ENCODE measurements at places on chromosomes 1 and 21. TPM values are rescaled to one million over a fixed set of nuclear protein-coding genes. Genes with fewer than 3 reads are reported as not detected.

DNA sequence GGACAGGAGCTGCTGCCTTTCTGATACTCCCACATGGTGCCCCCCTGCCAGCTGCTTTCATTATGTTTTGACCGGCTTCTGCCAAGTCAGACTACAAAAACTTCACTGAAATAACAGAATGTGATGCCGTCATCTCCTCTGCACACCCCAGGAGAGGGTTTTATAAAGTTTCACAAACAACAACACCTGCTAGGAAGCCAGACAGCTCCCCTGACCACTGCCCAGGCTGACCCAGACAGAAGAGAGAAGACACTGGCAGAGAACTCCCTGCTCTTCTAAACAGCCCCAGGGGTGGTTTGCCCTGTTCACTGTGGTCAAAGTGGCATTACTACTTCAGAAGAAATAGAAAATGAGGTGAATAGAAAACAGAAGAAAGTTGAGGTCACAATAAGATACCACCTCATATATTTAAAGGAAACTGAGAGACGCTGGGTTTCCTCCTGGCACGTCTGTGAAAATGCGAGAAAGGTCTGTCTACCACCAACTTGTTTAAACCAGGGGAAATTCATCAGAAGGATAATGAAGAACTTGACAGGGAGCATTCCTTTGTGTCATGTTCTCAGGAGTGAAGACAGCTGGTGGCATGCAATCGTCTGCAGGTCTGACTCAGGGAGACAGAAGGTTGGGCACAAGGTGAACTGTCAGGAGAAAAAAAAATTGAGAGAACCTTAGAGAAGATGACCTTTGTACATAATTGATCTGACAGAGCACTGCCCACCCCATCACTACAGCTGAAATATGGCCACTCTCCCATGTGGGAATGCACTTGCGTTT is 119.0 kb upstream of the NFIA start:
- H3K27me3 ChIP-seq, result no peaks in the 10 kb centered on the region
- no peak for DNase-seq
- H3K36me3 ChIP-seq, result no peaks in the 10 kb centered on the region
- H3K27ac ChIP-seq, result no peak overlapping the region
- H3K4me3 ChIP-seq, result no peak overlapping the region

DNA sequence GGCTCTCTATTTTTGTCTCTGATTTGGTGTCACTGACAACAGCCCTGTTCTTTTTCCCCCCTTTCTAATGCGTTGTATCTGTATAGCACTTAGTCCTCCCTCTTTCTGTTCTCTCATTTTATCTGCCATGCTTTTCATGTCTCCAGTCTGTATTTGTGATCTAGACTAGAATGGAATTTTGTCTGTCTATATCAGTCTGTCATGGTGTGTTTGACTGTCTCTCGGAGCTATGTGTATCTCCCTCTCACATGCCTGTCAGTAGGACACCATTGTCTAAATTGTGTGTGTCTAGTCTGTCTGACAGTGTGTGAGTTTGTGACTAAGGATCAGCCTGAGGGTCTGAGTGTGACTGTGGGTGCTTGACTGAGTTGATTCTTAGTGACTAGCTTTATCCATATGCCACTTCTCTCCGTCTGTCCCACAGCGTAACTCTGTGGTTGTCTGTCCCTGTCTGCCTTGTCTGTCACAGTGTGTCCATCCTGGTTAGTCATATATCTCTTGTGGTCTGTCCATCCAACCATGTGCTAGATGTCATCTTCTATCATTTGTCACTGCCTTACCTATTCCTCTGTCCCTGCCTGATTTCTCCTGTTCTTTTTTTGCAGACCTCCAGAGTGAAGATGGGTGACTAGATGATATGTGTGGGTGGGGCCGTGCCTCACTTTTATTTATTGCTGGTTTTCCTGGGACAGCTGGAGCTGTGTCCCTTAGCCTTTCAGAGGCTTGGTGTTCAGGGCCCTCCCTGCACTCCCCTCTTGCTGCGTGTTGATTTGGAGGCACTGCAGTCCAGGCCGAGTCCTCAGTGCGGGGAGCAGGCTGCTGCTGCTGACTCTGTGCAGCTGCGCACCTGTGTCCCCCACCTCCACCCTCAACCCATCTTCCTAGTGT is 1.4 kb upstream of the B4GALT2 start:
- peaks cover 11% of the 10 kb centered on the region for H3K36me3 ChIP-seq
- H3K27ac ChIP-seq, result no peak overlapping the region
- H3K27me3 ChIP-seq, result no peaks in the 10 kb centered on the region
- no peak for DNase-seq
- H3K4me3 ChIP-seq, result no peak overlapping the region

DNA sequence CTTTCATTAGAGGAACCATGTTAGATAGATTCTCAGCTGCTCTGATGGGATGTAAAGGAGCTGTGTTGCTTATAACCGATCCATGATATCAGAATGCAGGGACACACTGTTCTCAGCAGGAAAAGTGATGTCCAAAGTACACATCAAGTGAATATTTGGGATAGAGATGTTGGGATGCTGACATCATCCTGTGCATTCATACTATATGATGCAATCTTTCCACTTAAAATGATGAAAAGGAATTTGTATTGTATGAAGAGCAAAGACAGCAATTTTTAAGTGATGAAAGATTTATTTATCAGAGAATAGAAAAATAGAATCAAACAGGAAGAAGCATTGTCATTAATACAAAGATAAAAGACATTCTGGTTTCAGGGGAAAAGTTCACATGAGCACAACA is 110.1 kb downstream of the ERG start:
- H3K4me3 ChIP-seq, result no peak overlapping the region
- H3K4me1 ChIP-seq, result no peaks in the 10 kb centered on the region
- H3K36me3 ChIP-seq, result no peaks in the 10 kb centered on the region
- no peaks in the 10 kb centered on the region for H3K27me3 ChIP-seq
- peak; percentile 60 for DNase-seq
- no peak overlapping the region for H3K27ac ChIP-seq

- H3K4me3 ChIP-seq, result no peak overlapping the region
- no peaks in the 10 kb centered on the region for H3K27me3 ChIP-seq
- no peak for DNase-seq
- no peaks in the 10 kb centered on the region for H3K4me1 ChIP-seq
- peaks cover 27% of the 10 kb centered on the region for H3K36me3 ChIP-seq
- no peak overlapping the region for H3K27ac ChIP-seq
These were observed 39.1 kb upstream of the ADAM30 start for GRCh38 chr1:119935373-119935772.

- H3K36me3 ChIP-seq, result no peaks in the 10 kb centered on the region
- no peak for DNase-seq
- no peak overlapping the region for H3K4me3 ChIP-seq
- no peaks in the 10 kb centered on the region for H3K4me1 ChIP-seq
These were observed 24.4 kb downstream of the LHX4 start for GRCh38 chr1:180254496-180254819.

DNA sequence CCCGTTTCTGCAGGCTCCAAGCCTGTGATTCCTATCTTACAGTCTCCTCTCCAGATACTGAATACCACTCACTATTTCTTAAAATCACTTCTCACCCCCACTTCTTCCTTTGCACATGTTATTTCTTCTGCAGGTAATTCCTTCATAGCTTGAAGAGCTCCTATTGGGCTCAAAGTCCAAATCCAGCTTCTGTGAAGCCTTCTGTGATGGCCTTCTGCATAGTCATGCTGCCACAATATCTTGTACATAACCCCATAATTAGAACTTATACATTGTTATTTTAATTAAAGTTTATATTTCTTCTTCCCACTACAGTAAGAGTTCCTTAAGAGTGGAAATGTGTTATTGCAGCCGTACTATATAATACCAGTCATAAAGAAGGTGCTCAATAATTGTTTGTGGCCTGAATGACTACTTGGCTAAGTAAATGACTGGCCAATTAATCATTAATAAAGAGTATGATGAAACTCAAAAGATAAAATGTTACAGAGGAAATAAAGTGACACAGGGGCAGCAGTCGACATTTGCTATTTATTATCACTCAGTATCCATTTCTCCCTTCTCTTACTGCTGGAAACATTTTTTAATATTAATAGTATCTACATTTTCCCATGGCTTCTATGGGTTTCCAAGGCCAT is 886.6 kb downstream of the TTLL7 start:
- H3K36me3 ChIP-seq, result no peaks in the 10 kb centered on the region
- H3K4me1 ChIP-seq, result peaks cover 4% of the 10 kb centered on the region
- DNase-seq, result no peak
- no peak overlapping the region for H3K27ac ChIP-seq

- DNase-seq, result peak; percentile 92
- H3K36me3 ChIP-seq, result no peaks in the 10 kb centered on the region
- H3K27me3 ChIP-seq, result no peaks in the 10 kb centered on the region
- no peak overlapping the region for H3K4me3 ChIP-seq
- no peaks in the 10 kb centered on the region for H3K4me1 ChIP-seq
These were observed 199.8 kb downstream of the CRB1 start for GRCh38 chr1:197467881-197468280.

Gene AADACL4
- not detected for polyA plus RNA-seq

DNA sequence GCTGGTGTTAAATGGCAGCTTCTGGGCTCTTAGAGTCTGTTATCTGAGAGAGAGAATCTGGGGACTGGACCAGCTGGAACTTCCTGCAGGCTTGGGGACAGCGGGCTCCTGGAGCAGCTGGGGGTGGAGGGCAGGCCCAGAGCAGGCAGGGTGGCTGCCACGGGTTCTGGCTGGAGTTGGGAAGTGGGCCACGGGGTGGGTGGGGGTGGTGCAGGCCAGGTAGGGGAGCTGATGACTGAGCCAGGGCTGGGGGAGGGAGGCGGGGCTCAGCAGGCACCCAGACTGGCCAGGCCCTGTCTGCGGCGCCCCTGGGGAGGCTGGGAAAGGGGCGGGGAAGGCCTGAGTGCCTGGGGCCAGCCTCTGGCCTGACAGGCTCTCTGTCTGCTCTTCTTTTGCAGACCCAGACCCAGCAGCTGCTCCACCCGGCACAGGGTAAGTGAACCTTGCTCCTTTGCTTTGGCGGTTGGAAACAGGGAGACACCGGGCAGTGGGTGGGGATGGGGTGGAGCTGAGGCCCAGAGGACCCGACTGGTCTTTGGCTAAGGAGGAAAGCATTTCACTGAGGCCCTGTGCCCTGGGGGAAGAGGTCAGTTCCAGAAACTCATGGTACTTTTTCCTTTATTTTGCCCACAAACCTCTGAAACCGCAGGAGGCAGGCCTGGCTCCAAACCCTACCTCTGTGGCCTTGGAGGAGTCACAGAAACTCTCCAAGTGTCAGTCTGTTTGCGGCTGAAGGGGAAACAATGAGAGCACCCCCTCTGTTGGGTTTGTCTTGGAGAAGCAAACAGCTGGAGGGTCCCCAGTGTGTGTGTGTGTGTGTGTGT is 48.8 kb downstream of the ARHGEF10L start:
- H3K4me3 ChIP-seq, result no peak overlapping the region
- peaks cover 35% of the 10 kb centered on the region for H3K4me1 ChIP-seq
- peak; percentile 73 for DNase-seq

GRCh38 chr21:44658913-44659595 is 1.3 kb downstream of the KRTAP12-3 start:
- H3K4me1 ChIP-seq, result no peaks in the 10 kb centered on the region
- no peak for DNase-seq
- no peaks in the 10 kb centered on the region for H3K27me3 ChIP-seq
- no peaks in the 10 kb centered on the region for H3K36me3 ChIP-seq

Gene RNU1-4
- not detected for polyA plus RNA-seq

Measured in cardiac muscle cell (in vitro differentiated cells and primary cell).